Stimulated activated CD8-positive, alpha-beta memory T cell treated with anti-CD3 and anti-CD28 coated beads, Interleukin-7, amount 100 ng/mL, for 48 hours (primary cell): ENCODE measurements at places on chromosomes 12 and 14.

GRCh38 chr12:29744365-29744764 is 39.4 kb downstream of the TMTC1 start:
- no peak for DNase-seq

DNA sequence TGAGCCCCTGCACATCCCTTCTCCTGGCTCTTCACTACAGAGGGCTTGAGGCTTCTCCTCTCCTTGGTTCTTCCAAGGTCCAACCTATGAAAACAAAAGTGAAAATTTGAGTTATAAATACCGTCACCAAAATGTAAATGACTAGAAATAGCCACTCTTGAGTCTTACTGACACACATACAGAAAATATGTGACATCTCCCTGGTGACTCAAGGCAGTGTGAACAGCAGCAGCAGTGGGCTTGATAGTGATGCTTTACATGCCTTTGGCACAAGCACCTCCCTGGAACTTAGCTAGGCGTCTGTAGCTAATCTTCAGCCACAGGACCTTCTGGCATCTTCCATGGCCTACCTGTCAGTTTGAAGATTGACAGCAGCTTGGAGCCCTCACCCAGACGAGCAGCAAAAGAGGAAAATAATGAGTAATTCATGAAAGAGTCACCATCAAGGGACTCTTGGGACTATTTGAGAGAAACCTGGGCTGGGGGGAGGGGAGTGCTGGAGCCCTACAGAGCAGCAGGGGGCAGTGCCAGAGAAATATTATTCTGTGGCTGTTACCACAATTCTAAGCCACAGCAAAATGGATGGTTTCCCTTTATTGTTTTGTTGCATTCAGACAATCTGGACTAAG is 158.0 kb downstream of the KCNK10 start:
- no peak for DNase-seq

GRCh38 chr12:57707250-57707649 is 13.3 kb downstream of the OS9 start:
- no peak for DNase-seq

GRCh38 chr14:23439107-23439835 is 3.8 kb upstream of the MYH7 start:
- DNase-seq = no peak

DNA sequence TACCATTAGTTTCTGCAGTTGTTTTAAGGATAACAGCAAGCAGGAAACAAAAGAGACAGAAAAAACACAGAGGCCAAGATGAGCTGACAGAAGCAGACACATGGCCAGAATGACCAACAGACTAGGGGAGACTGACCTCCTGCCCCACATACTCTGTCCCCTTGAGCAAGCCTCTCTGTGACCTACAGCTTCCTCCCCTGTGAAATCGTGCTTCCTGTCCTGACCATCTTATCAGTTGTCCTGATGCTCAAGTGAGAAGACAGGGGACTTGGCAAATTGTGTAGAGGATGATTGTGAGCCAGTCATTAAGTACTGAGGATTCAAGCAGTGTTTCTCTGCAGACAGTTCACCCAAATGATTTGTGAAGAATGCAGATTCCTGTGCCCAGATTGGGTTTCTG is 229.0 kb downstream of the SLC41A2 start:
- DNase-seq = no peak

- DNase-seq = no peak
Observed at GRCh38 chr14:22071006-22071405, 397.4 kb upstream of the OR4E1 start.

DNA sequence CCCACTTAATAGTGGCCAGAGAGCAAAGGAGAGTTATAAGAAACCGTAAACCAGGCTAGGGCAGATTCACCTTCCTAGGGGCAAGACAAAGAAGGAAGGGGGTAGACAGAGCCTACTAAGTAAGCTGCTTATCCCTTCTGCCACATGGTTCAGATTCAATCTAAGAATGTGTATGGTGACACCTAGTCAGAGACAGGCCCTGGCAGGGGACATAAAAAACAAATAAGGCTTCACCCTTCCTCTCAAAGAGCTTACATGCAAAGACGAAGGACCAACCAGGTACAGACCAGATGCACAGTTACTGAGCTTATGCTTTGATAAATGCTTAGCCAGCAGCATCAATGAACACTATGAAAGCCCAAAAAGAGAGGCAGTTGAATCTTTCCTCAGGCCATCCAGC is 4.4 kb downstream of the CYP27B1 start:
- DNase-seq = no peak

DNA sequence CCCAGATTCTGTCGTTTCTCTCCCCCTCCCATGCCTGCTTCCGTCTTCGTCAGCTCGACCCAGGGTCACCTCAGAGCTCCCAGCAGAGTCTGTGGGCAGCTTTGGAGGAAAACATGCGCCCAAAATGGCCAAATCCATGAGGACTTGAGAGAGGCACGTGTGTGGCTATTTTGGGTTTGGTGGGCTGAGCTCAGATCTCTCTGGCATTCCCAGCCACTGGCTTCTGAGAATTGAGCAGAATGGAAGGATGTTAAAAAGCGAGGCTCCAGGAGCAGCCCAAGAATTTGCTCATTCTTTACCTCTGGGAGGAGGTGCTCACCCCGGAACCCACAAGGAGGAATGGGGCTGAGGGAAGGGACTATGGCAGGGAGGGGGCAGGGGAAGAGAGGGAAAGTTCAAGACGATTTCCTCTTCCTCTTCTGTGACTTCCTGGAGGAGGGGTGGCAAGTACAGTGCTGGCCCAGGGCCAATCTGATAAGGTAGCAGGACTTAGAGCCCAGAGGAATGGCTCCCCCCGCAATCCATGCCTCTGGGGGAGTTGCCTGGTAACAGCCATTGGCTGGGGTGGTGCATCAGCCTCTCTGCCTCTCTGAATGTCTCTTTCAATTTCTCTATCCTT is 20.1 kb downstream of the TSPAN9 start:
- DNase-seq = no peak

DNA sequence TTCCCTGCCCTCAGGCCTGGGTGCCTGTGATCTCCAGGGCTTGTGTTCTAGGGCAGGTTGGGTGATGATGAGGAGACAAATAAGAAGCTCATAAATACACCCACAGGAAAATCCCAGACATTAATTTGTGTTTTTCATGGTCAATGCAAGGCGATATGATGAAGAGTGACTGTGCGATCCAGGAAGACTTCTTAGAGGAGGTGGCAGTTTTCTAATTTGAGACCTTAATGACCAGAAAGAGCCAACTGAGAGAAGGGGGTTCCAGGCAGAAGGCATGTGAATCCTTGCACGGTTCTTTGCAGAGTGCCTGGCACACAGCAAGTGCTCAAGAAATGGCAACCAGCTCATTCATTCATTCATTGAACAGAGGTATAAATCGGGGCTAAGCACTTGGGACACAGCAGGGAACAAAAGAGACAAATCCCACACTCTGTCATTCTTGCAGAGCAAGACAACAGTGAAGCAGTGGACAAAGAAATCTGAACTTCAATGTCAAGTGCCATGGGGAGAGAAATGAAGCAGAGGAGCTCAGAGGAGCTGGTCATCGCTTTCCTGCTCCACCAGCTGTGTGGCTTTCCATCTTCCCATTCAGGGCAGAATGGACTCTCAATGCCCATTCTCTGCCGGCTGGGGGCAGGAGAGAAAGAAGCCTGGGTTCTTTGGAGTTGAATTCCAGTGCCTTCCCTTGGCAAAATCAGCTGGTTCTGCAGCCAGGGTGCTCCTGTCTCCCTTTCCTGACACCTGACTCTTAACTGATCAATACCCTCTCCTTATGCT is 128.3 kb downstream of the AACS start:
- no peak for DNase-seq

GRCh38 chr12:24900196-24900595 is 48.7 kb downstream of the BCAT1 start:
- DNase-seq = no peak

DNA sequence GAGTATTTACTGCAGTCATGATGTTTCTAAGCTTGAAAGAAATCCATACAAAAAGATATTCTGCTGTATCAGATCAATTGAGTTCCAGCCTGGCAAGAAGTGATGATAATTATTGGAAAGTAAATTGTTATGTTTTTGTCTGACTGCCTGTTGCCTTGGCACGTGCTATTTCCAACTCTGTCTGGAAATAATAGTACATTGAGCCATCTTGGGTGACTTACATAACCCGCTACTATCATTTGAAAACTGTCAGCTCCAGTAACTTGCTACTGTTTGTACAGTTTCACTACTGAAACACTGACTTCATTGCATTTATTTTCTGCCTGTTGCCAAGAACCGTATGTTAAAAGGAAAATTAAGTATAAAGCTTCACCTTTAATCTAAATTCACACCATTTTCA is 318.6 kb downstream of the ITPR2 start:
- no peak for DNase-seq

GRCh38 chr14:61459229-61459628 is 137.8 kb downstream of the PRKCH start:
- DNase-seq = no peak

DNA sequence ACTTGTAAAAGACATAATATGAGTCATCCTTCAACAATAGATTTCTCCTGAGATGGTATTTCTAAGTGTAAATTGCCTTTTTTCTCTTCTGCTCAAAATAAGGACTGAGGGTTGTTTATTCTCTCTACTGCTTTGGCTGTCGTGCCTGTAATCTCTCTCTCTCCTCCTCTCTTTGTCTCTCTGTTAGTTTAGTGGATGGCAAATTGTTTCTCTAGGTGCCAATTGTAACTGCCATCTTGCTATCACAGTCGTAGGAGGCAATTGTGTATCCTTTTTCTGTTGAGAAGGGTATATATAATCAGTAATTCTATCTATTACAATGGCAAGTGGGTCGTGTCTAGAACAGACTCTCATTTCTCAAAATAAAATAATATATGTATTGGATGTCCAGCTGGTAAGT is 545.0 kb upstream of the FBXO33 start:
- no peak for DNase-seq

GRCh38 chr12:90940872-90941499 is 14.0 kb downstream of the CCER1 start:
- no peak for DNase-seq

DNA sequence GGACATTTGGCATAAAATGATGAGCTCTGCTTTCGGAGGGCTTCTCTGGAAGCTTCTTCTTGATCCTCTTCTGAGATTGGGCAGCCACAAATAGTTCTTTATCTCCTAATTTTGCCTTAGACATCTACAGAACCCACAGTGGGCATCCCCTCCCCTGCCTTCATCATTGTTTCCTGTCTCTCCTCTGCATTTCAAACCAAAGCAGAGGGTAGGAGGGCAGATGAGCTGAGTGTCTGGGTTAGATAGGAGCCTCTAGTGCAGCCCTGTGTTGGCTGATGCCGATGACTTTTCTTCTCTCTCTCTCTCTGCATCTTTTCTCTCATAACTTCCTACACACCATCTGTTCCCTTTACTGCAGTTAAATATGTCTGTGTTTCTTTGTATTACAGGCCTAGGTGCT is 8.5 kb upstream of the IL26 start:
- no peak for DNase-seq

DNA sequence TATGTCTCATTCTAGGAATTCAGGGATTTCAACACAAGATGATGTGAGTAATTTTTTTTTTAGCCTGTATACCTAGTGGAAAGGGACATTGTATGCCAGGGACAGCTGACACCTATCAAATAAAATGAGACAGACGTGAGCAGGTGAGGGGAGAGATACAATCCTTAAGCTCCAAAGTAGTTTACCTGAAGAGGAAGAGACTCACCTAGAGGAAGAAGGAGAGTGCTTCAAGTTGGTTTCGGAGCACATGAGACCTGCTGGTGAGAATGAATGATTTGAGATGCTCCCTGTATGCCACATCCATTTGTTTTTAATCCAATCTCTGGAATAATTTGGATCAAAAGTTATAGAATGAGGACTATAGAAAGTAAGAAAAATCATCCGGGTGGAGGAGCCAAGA is 915.4 kb upstream of the FBXO33 start:
- DNase-seq = no peak

DNA sequence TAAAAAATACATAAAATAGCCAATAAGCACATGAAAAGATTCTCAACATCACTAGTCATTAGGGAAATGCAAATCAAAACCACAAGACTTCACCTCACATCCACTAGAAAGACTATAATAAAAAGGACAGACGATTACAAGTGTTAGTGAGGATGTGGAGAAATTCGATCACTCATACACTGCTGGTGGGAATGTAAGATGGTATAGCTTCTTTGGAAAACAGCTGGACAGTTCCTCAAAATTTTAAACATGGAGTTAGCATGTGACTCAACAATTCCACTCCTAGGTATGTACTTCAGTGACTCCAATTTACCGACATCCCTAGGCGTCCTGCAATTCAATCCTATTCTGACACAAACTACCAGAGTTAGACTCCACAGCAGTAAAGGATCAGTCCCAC is 13.7 kb downstream of the TRIM9 start:
- DNase-seq = no peak

- peak; percentile 77 for DNase-seq
Observed at GRCh38 chr14:24095271-24096068, 1.4 kb downstream of the PCK2 start.

DNA sequence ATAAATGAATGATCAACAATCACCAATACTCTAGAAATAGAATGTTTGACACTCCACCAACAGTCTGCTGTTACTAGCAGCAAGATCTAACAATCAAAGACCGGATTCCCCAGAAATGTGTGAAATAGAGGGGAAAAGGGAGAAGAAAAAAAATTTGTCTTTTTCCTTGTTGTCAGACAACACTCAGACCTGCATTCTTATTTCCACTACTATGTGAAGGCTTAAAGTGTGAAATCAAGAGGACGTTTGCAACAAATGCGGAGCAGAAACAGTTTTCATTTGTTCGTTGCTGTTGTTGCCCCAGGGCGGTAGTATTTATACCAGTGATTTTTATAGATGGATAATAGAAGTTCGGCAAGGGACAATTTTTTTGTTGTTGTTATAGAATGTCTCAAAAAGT is 9.2 kb downstream of the NKX2-1 start:
- no peak for DNase-seq

- no peak for DNase-seq
Observed at GRCh38 chr14:20935303-20935984, 19.8 kb upstream of the RNASE2 start.

- peak; percentile 4 for DNase-seq
Observed at GRCh38 chr12:32390572-32391219, 8.7 kb upstream of the FGD4 start.

- no peak for DNase-seq
Observed at GRCh38 chr14:66638689-66639088, 130.7 kb downstream of the GPHN start.

DNA sequence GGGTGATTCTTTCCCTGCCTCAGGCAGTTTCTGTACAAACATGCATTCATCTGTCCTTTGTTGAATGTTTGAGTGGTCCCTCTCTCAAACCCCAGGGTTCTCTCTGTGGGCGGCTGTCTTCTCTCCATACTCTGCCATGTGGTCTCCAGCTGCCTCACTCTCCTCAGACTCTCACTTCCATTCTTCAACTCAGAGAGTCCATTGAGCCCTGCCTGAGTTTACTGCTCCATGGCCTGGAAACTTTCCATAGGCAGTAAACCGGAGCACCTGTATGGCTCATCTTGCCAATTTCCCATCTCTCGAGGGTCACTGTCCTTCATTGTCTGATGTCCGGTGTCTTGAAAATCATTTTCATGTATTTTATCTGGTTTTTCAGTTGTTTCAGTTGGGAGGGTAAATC is 11.3 kb downstream of the C14orf132 start:
- no peak for DNase-seq

DNA sequence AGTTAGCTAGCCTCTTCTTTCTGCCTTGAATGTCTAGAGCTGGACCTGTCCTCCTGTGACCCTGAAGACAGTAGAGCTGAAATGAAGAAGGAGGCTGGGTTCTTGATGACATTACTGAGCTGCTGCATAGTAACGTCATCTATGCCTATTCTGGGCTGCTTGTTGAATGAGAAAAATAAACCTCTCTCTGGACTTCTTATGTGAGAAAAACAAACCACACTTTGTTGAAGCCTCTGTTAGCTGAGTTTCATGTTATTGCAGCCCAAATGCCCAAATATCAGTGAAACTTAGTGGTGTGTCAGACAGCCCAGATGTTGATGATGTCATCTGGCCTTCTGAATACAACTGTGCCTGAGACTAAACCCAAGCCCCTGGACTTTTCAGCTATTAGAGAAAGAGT is 67.0 kb upstream of the MAX start:
- no peak for DNase-seq
